ENCODE measurements at places on chromosomes 3 and 15.

- no peak for DNase-seq
These were observed 87.6 kb downstream of the SYNPR start for GRCh38 chr3:63365671-63366070.

GRCh38 chr3:87247430-87247773 lies 20.3 kb downstream of the CHMP2B start:
- no peak for DNase-seq

GRCh38 chr3:13461169-13462124 lies 18.7 kb upstream of the HDAC11 start:
- DNase-seq: peak; percentile 69

DNA sequence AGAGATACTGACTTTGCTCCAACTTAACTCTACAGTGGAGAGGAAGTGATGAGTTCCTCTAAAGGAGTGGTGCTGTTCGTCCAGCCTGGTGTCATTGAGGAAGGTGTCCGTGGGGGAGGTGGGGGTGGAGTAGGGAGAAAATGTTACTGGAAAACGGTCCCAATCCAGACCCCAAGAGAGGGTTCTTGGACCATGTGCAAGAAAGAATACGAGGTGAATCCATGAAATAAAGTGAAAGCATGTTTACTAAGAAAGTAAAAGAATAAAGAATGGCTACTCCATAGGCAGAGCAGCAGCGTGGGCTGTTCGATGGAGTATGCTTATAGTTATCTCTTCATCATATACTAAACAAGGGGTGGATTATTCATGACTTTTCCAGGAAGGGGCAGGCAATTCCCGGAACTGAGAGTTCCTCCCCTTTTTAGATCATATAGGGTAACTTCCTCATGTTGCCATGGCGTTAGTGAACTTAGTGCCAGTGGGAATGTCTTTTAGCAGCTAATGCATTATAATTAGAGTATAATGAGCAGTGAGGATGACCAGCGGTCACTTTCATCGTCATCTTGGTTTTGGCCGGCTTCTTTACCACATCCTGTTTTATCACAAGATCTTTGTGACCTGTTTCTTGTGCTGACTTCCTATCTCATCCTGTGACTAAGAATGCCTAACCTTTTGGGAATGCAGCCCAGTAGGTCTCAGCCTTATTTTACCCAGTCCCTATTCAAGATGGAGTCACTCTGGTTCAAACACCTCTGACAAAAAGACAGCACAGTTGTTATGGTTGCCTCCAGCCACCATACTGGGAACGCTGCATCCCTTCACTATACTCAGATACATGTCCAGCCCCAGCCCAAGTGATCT lies 38.6 kb downstream of the CLEC3B start:
- no peak for DNase-seq

DNA sequence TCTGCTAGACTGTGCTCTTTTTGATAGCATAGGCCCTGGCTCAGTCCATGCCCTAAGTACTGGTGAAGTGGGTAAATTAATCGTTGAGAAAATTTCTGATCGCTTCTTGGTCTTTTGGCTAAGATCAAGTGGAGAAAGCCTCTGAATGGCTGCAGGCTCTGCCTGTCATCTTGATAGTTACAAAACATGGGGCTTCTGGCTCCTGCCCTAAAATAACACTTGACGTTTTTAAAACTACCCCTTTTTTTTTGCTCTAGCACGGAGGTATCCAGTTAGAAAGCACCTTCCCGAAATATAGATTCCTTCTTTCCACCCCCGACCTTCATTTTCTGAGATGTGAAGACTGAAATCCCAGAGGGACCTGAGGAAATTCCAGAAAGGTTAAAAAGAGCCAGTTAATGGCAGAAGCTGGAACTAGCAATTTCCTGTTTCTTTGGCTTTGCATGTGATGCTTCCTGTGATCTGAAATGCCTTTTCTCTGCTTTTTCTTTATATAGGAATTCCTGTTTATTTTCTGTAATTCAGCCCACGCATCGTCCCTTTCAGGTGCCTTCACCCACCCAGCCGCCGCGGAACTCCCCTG lies 799 bp upstream of the C2CD4B start:
- DNase-seq: no peak

GRCh38 chr15:31301673-31301990 lies 25.0 kb upstream of the KLF13 start:
- no peak for DNase-seq

DNA sequence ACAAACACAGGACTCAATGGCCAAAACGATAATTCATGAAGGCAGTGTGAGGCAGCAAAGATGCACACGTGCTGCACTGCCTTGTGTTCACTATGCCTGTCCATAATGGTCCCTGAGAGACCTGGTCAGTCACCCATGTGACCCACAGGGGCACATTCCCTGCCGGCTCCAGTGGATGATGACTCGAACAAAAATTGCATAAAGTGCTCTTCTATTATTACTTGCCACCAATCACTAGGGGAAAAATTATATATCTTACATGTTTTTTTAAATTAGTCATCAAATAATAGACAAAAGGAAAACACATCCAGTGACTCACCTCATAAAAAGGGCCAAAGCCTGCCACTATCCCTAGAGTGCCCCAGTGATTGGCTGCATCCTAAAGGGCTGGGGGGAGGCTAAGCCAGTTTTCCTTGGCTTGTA lies 47.5 kb downstream of the UBP1 start:
- DNase-seq: no peak

GRCh38 chr3:146026547-146026946 lies 134.4 kb downstream of the PLOD2 start:
- DNase-seq: no peak

DNA sequence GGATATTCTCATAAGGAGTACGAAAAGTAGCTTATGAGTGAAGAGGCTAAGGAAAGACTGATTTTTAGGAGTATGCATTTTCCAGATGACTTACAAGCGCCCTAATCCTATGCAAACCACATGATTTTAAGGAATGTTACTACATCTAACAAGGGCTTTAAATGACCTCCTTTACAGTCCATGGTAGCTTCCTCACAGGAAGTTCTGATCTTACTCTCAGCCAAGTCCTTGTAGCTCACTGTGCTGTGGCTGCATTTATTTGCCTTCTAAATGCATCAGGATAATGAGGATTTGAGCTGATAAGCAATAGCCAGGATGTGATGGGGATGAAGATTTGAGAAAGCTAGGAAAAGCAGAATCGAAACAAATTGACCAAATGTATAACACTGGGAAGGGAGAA lies 896.0 kb downstream of the MCTP2 start:
- no peak for DNase-seq

- DNase-seq: no peak
These were observed 32.5 kb downstream of the BOC start for GRCh38 chr3:113243846-113244245.

DNA sequence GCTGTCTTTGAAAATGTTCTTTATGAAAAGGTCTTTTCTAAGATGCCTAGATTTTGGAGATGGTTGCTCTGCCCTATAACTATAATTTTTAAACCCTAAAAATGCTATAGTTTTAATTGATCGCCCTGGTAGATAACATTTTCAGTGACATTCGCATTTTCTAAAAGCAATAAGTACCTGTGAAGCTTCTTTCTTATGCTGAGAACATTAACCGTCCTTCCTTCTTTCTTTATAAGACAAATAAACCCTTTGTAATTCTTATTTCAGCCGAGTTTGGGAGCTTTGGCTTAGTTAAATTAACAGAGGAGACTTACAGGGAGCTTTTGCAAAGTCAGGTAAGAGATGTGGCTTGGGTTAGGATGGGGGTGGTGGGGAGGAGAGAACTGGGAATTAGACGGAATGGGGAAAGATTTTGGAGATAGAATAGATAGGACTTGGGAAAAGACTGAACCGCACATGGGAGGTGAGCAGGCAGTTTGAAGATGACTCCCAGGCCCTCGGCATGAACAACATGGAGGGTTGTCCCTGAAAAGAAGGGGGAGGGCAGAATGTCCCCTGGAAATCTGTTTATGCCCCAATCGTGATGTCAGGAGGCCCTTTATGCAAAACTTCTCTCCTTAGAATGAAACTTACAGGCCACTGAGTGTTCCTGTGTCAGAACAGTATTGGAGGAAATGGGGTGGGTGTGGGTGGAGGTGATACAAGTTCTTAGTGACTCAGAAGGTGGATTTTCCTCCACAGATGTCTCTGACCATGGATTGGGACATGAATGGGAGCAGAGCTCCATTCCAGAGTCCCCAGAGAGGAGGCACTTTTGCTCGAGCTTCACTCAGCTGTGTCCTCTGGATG lies 76.2 kb upstream of the LARS2 start:
- DNase-seq: no peak

DNA sequence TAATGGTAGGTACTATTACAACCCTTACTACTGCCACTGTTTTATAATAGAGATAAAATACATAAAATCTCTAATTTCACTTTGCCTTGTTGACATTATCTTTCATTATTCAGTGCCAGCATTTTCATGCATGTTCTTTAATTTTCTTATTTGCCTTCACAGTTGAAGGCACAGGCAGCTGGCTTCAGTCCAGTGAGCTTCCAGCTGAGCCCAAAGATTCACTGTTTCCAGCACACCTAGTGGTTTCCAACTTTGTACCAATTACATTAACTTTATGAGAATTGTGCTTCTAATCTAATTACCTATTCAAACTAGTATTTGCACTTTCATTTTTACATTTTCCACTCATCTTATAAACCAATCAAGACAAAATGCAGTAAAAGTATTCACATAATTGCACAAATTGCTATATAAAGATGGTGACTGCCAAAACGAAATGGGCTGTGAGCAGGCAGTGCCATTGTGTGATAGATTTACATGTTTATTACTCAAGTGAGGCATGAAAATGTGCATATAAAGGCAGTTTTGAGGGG lies 228.3 kb downstream of the MFSD1 start:
- no peak for DNase-seq

DNA sequence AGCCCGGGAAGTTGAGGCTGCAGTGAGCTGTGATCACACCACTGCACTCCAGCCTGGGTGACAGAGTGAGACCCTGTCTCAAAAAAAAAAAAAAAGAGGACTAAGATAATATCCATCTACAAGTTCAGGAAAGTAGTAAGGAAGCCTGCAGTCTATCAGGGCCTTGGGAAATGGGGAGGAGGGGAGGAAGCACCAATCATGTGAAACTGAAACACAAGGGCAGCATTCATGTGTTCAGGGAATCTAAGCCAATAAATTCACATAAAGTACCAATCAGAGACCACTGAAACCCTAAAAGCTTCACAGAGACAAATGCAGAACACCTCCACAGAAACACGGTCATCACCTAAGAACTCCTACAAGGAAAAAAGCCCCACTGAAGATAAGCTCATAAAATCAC lies 22.9 kb upstream of the HHATL start:
- DNase-seq: no peak

DNA sequence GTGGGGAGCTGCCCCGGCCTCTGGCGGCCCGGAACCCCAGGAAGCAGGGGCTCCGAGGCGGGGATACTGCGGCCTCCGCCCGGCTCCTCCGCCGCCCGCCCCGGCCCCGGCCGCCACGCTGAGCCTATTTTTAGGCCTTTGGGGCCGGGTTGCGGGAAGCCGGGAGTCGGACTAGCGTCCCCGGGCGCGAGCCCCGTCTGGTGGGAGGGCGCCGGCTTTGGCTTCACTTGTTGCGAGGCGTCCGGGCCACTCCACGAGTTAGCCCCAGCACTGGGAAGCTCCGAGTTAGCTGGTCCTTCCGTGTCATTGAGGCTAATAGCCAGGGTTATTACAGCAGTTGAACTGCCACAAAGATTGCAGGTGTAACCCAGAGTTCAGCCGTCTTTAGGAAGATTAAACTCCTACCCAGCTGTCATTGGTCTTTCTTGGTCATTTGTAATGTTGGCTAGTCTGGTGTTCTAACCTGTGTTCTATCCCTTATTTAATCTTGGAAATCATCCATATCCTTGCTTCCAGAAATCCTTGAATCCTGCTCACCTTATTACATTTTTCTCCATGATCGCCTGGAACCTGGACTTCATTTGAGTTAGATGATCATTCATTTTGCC lies 791 bp downstream of the GYG1 start:
- DNase-seq: no peak

All from NCI-H1092 (cell line).